CD4-positive, alpha-beta T cell treated with Interleukin-21 for 1 hour (primary cell): ENCODE measurements at places on chromosomes 3 and 15.

- no peak for DNase-seq
Observed at GRCh38 chr3:185924375-185924774, 13.4 kb downstream of the TRA2B start.

GRCh38 chr15:33730815-33731214 is 237.5 kb upstream of the CHRM5 start:
- DNase-seq, result no peak

DNA sequence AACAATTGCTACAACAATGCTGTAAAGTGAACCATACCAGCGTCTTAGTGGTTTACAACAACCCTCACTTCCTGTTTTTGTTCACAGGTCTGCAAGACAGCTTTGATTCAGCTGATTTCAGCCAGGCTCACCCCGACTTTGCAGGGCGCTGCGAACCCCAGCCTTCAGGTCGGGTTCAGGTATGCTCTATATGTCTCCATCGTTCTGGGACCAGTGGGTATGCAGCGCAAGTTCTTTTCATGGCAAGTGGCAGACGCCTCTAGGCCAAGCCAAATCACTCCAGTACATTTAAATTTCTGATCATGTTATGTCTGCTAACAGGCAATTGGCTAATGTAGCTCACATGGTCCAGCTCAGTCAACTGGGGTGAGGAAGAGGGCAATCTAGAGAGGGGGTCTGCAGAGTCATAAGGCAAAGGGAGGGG is 52.4 kb upstream of the RGMA start:
- peak; percentile 46 for DNase-seq

DNA sequence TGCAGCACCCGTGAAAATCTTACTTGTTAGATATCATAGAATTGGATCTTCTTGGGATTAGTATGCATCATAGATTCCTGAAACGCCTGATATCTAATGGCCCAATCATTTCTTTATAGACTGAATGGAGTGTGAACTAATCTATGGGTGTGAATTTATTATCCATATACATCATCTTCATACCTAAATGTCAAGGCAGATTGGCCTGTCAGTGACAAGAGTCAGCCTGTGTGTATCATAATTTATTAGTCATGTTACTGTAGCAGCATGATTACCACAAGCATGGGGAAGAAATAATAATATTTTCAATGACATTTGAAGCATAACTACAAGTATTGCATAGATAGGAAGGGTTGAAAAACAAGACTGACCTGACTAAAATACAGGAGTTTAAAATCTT is 235.8 kb downstream of the RAP2B start:
- DNase-seq, result no peak

DNA sequence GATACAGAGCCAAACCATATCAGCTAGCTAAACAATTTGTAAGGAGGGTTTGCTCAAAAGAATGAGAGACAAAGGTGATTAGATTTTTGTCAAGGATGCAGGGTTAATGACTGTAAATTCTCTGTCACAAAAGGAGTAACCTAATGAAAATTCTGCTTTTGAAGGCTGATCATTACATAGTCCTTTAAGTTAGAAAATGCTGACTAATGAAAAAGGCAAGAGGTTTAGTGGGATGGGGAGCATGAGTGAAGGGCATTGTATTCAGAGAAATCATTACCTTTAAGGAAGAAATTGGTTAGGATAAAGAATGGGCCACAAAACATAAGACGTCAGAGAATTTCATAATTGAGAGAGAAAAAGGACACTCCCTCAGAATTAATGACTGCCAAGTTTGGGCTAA is 97.7 kb downstream of the TP63 start:
- DNase-seq, result no peak

DNA sequence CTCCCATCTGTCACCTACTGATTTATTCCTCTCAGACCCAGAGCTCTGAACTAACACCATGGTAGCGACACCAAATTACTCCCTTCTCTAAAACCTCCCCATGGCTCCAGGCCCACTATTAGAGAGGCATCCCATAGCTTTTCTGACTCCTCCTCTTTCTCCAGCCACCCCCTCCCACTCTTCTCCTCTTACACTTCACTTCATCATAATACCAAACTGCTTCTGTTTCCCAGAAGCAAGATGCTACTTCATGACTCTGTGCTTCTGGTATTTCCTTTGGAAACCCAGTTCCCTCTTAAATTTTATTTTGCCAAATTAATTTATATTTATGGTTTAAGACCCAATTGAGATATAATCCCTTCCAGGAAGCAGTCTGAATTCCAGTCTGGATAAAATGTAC is 465.1 kb upstream of the PDZRN3 start:
- no peak for DNase-seq

DNA sequence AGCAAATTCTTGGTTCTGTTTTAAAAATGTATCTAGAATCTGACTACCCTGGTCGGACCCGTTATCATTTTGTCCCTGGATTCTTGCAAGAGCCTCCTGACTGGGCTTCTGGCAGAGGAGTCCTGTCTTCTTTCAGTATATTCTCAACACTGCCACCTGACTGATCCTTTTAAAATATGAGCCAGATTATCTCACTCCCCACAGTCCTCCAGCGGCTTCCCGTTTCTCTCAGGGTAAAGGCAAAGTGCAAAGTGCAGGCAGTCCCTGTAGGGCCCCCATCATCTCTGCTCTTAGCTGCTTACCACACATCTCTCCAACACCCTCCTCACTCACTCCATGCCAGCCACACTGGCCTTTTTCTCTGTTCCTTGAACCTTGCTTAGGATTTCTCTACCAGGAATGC is 28.4 kb downstream of the CRTC3 start:
- DNase-seq, result no peak

- no peak for DNase-seq
Observed at GRCh38 chr15:96462768-96463750, 132.6 kb downstream of the NR2F2 start.

GRCh38 chr3:38108649-38109579 is 28.0 kb downstream of the ACAA1 start:
- DNase-seq, result no peak

DNA sequence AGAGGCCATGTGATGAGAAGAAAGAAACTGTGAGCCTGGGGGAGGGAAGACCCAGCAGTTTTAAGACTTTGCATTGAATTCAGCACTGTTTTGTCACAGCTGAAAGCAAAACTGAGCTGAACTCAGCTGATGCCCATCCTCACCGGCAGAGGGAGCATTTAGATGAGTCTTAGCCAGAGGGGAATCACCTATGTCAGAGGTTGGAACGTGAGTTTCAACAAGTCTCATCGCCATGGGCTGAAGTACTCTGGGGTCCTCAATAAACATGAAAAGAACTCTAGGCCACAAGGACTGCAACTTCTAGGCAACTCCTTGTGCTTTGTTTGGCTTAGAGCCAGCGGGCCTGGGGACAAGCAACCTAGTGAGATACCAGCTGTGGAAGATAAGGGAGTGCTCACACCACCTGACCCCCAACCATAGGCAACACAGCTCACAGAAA is 324.5 kb downstream of the TBL1XR1 start:
- DNase-seq, result peak; percentile 56

DNA sequence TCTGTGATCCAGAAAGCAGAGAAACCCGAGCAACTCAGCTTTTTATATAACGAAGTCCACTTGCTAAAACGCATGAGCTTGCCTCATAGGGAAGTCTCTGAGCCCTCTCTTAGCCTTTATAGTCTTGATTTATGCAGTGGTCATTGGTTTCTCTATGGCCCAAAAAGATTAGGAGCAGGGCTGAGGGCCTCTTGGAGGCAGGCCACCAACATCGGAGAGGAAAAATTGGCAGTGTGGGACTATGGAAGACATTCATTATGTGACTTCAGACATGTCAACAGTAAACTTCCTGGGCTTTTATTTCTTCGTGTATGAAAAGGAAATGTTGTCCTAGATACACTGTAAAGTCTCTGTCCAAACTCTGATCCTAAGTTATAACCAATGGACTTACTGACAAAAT is 13.5 kb downstream of the RAB8B start:
- DNase-seq, result no peak

DNA sequence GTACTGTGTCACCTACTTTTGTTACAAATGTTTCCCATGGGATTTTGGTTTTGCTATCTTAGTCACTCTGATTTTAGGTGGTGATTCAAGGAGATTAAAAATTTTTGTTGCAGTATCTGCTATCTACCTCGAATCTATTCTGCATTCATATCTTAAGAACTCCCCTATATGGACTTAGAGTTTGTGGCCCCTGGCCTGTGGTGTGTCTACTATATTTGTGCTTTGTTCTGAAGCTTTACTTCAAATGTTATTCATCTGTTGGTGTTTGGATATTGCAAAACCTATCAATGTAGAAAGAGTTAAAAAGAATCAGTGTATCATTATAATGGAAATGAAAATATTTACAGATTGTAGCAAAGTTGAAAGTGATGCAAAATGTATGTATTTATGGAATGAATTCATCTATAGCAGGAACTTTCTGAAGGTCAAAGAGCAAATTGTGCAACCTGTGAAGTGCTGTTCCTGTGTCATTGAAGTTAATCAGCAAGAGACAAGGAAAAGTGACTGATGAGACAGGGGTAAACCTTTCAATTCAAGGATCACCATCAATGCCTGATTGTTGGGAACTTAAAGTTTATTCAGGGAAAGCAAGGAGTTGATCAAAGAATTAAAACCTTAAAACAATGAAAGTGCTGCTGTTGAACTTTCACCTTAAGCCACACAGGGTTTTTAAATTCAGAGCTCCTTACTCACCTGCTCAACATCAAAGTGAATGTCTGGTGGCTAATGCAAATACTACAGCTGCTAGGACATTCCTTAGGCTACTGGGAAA is 71.0 kb downstream of the SLMAP start:
- no peak for DNase-seq

GRCh38 chr3:11764931-11765363 is 81.7 kb downstream of the TAMM41 start:
- DNase-seq, result peak; percentile 16

- DNase-seq, result no peak
Observed at GRCh38 chr15:92049290-92049989, 195.9 kb downstream of the SLCO3A1 start.

- no peak for DNase-seq
Observed at GRCh38 chr3:27570421-27571106, 86.4 kb upstream of the SLC4A7 start.

DNA sequence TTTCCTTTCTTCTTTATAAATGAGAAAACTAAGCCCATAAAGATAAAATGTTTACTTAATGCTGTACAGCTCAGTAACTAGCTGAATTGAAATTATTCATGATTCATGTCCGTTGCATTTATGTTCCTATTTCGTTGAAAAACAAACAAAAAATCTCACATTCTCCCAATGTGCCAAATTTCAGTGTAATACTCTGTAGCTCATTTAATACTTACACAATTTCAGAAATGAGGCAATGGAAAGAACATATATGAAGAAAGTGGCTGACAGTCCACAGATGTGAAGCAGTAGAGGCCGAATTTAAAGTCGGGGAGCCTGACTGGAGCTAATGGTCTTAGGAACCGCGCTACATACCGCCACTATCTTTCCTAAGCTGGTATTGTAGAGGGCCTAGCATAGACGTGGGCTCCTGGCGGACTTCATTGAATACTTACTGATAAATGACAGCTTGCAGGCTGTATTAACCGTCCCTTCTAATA is 651 bp downstream of the PLSCR2 start:
- DNase-seq, result no peak
